ENCODE measurements at places on chromosomes 2 and 18.

- no peak for DNase-seq
These were observed 19.7 kb upstream of the NYAP2 start for GRCh38 chr2:225379856-225380255.

- no peak for DNase-seq
These were observed 281.0 kb upstream of the HS6ST1 start for GRCh38 chr2:128599700-128600099.

DNA sequence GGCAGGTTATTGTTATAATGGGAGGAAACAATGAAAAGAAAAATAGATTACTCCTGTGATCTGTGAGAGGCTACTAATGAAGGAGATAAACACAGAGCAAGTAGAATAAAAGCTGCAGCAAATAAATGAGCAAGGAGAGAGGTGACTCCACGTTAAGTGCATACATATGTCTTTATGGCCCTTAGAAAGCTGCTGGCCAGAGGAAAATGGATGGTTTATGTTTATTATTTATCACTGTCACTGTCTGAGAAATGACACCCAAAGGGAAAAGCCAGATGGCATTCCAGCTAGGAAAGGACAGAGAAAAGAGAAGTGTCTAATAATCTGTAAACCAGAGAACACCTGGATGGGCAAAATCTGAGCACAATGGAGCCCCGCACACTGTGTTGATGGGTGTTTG, 122.9 kb upstream of the DDX18 start:
- DNase-seq, result no peak

GRCh38 chr2:178306352-178307073, 112.2 kb downstream of the OSBPL6 start:
- DNase-seq, result no peak

DNA sequence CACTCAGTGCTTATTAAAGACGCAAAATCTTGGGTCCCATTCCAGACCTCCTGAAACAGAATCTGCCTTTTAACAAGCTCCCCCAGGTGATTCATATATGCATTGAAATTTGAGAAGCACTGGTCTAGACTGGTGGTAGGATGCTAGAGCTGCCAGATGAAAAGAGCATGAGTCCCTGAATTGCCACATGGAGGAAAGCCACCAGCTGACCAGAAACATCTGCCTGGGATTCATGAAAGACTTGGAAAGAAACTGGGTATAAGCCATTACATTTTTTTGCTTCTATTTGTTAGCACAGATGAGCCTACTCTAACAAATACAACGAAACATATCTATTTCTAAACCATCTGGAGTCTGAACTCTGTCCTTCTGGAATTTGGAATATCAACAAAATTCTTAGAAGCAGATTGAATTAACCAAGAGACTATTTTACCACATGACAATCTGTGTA, 228.9 kb downstream of the RBM43 start:
- no peak for DNase-seq

DNA sequence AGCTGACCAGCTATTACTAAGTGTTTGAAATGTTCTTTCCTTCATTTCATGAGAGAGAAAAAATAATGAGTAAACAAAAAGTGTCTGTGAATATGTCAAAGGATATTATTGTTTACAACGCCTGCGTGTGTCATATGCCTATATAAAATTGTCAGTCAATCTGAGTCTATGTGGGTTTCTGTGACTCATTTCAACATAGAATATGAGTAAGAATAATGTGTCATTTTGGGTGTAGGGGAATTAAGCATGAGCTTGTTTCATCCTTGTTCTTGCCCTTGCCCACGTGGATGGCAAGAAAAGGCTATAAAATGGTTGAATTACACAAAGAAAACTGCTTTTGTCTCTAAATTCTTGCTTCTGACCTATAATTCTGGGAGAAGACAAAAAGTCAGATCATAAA, 466.0 kb downstream of the PTH2R start:
- DNase-seq, result no peak

Data from Right ventricle myocardium inferior (tissue), 1 donor.